ENCODE measurements at places on chromosomes 13 and 19. TPM values are rescaled to one million over a fixed set of nuclear protein-coding genes. Genes with fewer than 3 reads are reported as not detected.

Gene CYP2F1
- not detected for total RNA-seq

Gene FFAR1
- total RNA-seq: not detected

Gene CCDC70
- total RNA-seq: not detected

Gene GPC6
- 6.8 TPM for total RNA-seq

Gene POLR2I
- total RNA-seq: 49.6 TPM

Gene NXNL1
- total RNA-seq: not detected

Gene ZNF99
- 0.34 TPM for total RNA-seq

Gene ATP8B3
- 1.3 TPM for total RNA-seq

Gene OXGR1
- 3.7 TPM for total RNA-seq

Gene DPF1
- not detected for total RNA-seq

Gene ASF1B
- total RNA-seq: 1.5 TPM

Gene SLC25A41
- not detected for total RNA-seq

Gene EXOSC5
- 21.6 TPM for total RNA-seq

Gene ZNF471
- 10.6 TPM for total RNA-seq
